ENCODE measurements at places on chromosomes 12 and 14. TPM values are rescaled to one million over a fixed set of nuclear protein-coding genes. Genes with fewer than 3 reads are reported as not detected.

The MYH7 gene
- not detected for total RNA-seq

The AQP5 gene
- not detected for total RNA-seq

- no peak for DNase-seq
Measured at GRCh38 chr14:43914041-43914693, 592.9 kb downstream of the FSCB start.

DNA sequence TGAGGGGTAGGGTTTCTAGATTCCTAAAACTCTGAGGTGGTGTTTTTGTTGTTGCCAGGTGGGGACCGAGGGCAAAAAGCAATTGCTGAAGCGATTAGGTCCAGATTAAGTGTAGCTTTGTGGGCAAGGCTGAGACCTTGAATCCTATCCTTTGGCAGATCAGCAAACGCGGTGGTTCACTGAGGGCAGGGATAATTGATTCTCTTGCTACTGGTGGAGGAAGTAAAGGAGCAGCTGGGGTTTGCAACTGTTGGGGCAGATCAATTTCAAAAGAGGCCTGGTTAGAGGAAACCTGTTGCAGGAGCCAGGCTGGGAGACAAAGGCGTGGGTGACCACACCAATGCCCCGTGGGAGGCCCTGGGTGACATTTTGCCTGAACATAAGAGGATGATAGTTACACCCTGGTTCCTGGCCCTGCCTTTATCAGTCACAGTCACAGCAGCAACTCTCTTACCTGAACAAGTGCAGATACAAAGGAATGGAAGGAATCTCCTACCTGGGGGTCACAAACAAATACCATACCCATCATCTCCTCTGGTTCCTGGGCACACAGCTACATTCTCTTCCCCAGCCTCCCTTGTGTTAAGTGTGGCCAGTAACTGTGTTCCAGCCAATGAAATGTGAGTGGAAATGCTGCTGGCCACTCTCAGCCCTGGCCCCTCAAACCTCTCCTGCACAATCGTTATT lies 43.3 kb upstream of the RASSF3 start:
- no peak for DNase-seq

DNA sequence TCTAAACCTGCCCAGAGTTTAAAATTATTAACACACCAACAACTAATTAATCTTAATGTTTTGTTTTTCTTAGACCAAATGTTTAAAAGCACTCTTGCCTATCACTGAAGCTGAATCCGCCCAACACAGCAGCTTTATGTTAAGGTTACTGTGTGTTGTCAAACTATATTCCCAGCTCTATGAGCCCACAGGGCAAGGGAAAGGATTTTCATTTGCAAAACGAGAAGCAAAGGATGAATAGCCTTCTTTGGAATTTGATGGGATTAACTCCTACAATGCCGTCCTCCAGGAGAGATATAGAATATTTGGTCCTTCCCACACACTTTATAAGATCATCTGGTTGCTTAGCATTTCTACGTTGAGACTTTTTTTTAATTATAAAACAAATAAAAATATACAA lies 43.7 kb downstream of the DUSP16 start:
- DNase-seq = peak; percentile 32

DNA sequence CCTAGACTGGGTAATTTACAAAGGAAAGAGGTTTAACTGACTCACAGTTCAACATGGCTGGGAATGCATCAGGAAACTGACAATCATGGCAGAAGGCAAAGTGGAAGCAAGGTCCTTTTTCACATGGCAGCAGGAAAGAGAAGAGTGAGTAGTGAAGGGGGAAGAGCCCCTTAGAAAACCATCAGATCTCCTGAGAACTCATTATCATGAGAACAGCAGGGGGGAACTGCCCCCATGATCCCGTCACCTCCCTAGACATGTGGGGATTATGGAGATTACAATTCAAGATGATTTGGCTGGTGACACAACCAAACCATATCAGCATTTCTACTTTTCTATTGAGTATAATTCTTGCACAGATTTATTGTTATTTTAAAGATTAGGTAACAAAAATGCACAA lies 822.1 kb upstream of the FLRT2 start:
- no peak for DNase-seq

GRCh38 chr12:126772171-126772864 lies 1494.7 kb upstream of the TMEM132C start:
- peak; percentile 25 for DNase-seq

- no peak for DNase-seq
Measured at GRCh38 chr14:48792376-48793024, 793.7 kb downstream of the RPS29 start.

Data from foreskin keratinocyte (primary cell).